ENCODE measurements at places on chromosomes 3 and 15. TPM values are rescaled to one million over a fixed set of nuclear protein-coding genes. Genes with fewer than 3 reads are reported as not detected.

DNA sequence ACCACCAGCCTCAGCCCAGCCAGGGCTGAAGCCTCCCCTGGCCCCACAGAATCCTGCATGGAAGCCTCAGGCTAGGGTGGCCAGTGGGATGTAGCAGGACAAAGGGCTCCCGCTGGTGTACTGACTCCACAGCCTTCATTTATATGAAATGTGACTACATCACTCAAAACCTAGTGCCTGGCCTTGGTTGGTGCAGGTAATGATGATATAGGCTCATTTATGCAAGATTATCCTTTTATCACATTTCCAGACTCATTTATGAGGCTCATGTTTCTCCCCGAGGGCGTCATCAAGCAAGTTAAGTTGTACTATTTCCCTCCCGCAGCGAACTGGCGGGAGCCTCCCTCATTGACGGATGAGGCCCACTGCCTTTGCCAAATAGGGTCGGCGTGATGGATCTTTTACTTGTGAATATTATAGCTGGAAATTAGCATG, 179.1 kb upstream of the SMAD3 start:
- peaks cover 18% of the 10 kb centered on the region for H3K4me1 ChIP-seq
- H3K36me3 ChIP-seq: no peaks in the 10 kb centered on the region
- H3K4me3 ChIP-seq: no peak overlapping the region
- no peaks in the 10 kb centered on the region for H3K27me3 ChIP-seq
- DNase-seq: no peak
- H3K27ac ChIP-seq: no peak overlapping the region

DNA sequence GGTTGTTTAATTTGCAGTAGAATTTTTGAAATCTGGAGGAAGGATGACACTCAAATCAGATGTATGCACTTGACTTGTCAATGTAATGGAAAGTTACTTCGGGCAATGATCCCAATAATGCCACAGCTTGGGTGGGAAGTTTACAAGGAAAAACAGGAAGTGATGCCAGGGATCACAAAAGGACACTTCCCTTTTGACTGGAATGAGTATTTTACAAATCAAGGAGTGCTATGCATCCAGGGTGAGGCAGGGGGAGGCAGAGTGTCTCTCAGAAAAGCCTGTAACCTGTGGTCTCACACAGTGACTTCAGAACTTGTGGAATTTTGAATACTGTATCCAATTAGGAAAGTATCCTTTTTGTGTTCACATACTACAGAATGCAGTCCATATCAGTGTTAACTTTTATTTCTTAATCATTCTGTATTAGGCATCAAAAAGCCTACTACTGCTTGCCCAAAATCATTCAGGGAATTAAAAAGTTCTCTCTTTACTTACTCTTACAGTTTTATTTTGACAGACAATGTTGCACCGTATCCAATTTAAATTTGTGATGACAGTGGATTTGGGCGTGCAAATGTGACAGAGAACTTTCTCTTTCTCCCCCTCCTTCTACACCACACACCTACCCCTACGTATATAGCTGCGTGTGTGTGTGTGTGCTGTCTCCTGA, 445.1 kb downstream of the MECOM start:
- H3K36me3 ChIP-seq: no peaks in the 10 kb centered on the region
- H3K27me3 ChIP-seq: no peaks in the 10 kb centered on the region
- peak; percentile 20 for DNase-seq
- no peak overlapping the region for H3K27ac ChIP-seq
- no peaks in the 10 kb centered on the region for H3K4me1 ChIP-seq
- no peak overlapping the region for H3K4me3 ChIP-seq

- no peak for DNase-seq
- no peak overlapping the region for H3K27ac ChIP-seq
- H3K4me3 ChIP-seq: no peak overlapping the region
- H3K4me1 ChIP-seq: no peaks in the 10 kb centered on the region
Observed at GRCh38 chr3:123327480-123327879, 121.4 kb downstream of the ADCY5 start.

DNA sequence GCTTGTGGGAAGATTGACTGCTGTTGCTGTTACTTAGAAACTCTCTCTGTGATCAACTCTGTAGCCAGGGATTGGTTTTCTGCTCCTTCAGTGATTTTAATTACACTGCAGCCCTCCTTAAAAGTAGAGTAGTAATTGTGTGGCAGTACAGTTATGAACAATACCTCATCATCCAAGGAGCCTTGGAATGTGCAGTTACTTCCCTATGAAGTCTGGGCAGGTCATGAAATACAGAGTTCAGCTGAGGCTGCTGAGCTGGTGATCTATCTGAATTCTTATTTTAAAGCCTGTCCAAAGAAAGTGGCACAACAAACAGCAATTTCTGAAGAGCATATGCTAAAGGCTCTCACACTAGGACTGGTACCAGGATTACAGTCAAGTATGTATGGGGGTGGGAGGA, 37.4 kb upstream of the MRPL3 start:
- H3K27me3 ChIP-seq: no peaks in the 10 kb centered on the region
- peaks cover 3% of the 10 kb centered on the region for H3K4me1 ChIP-seq
- no peak overlapping the region for H3K27ac ChIP-seq
- no peaks in the 10 kb centered on the region for H3K36me3 ChIP-seq
- H3K4me3 ChIP-seq: no peak overlapping the region

DNA sequence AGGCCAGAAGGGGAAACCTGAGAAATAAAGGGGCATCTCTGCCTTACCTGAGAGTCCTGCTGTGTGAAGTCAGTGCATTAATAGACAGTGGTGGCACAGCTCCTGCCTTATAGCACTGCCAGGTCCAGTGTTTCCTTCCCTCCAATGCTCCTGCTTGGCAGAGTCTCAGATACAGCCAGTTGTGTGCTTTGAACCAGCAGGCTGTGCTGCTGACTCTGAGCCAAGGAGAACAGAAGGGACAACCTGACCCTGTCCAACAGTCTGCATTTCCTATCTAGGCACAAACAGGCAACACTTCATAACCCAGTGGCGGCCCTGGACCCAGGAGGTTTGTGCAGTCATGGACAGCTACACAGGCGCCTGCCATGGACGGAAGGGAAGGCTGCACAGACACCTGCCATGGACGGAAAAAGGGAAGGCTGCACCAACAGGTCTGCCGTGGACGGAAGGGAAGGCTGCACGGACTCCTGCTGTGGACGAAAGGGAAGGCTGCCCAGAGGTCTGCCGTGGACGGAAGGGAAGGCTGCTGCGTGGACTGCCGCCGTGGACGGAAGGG, 33.9 kb upstream of the PLXNA1 start:
- H3K36me3 ChIP-seq: no peaks in the 10 kb centered on the region
- no peak overlapping the region for H3K27ac ChIP-seq
- no peak overlapping the region for H3K4me3 ChIP-seq
- H3K4me1 ChIP-seq: no peaks in the 10 kb centered on the region

- H3K27ac ChIP-seq: no peak overlapping the region
- no peaks in the 10 kb centered on the region for H3K36me3 ChIP-seq
- peaks cover 5% of the 10 kb centered on the region for H3K4me1 ChIP-seq
- H3K27me3 ChIP-seq: no peaks in the 10 kb centered on the region
Observed at GRCh38 chr15:98385752-98386381, 262.5 kb upstream of the IGF1R start.

DNA sequence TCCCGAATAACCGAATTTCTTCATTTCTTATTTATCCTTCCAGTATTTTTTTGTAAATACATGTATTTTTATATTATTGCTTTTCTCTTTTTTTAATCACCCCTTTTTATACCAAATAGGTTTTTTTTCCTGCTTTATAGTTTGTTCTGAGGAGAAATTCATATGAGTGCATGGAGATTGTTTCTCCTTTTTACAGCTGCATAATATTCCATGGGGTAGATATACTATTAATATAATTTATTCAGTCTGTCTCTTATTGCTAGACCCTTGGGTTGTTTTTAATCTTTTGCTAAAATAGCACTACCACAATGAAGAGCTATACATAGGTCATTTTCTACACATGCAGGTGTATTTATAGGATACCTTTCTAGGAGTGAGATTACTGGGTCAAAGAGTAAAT, 3.5 kb upstream of the TMEM87A start:
- H3K4me1 ChIP-seq: peaks cover 21% of the 10 kb centered on the region
- H3K36me3 ChIP-seq: peaks cover 12% of the 10 kb centered on the region
- no peak overlapping the region for H3K27ac ChIP-seq
- H3K27me3 ChIP-seq: no peaks in the 10 kb centered on the region

Gene CFAP100
- total RNA-seq: not detected

Gene CCR5
- not detected for total RNA-seq

Gene MTFMT
- 24.9 TPM for total RNA-seq

Gene FGD5
- total RNA-seq: 13.9 TPM

Gene PLA2G4D
- total RNA-seq: not detected
